ENCODE measurements at places on chromosomes 6 and 20.
A peak's percentile ranks its signal among the peaks of the same experiment; 100 is the strongest.

GRCh38 chr6:33878562-33878961, 74.8 kb upstream of the MLN start:
- no peak for DNase-seq

GRCh38 chr6:34305982-34306708, 57.3 kb upstream of the SMIM29 start:
- DNase-seq: no peak

- DNase-seq: no peak
Observed at GRCh38 chr20:41072915-41073314, 44.3 kb downstream of the TOP1 start.

DNA sequence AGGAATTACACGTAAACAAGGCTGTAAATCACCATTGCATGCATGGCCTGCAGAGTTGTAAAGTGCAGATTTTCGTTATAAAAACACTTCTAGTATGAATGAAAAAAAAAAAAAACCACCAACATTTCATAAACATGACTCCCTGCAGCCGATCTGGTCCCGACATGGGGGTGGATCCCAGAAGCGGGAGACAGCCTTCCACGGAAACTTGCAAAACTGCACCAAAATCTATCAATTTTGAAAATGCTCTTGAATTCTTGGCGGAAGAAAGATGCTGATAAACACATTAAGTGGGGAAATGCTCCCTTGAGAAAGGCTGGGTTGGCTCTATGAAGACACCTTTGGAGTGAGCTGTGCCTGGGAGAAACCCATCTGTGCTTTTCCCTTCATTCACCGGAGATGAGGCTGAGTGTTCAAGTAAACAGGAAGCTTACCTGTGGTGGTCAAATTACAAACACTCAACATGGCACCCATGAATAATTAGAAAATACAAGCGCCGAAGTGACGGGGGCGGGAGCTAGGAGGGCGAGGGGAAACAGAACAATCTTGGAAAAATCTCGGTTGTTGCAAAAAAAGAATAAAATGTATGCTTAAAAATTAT, 845 bp upstream of the ANKRD60 start:
- no peak for DNase-seq

- DNase-seq: no peak
Observed at GRCh38 chr6:69286331-69286730, 510.5 kb downstream of the LMBRD1 start.

DNA sequence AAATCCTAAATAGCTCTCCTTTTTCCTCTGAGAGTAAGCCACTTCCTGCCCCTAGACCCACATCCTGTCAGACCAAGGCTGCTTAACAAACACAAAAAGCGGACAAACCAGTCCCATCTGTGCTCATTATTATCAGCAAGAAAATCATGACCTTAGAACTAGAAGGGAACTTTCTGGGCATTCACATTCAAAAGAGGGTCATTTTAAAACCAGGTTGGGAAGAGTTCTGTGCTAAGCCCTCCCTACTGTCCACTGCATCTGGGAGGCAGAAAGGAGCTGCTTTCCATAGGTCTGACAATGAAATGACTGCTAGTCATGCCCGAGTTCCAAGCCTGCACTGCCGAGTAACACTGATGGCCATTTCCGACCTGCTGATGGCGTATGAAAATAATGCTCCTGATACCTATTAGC, 15.4 kb downstream of the EZR start:
- peak; percentile 53 for DNase-seq

GRCh38 chr20:49261173-49261572, 16.7 kb downstream of the ZNFX1 start:
- no peak for DNase-seq

GRCh38 chr6:73712535-73713173, 16.7 kb downstream of the CD109 start:
- no peak for DNase-seq

GRCh38 chr6:131613296-131613925, 14.6 kb downstream of the MED23 start:
- DNase-seq: no peak

GRCh38 chr6:64672131-64672530, 1034.9 kb downstream of the EYS start:
- no peak for DNase-seq

- peak; percentile 59 for DNase-seq
Observed at GRCh38 chr6:116072368-116072767, 11.7 kb upstream of the FRK start.

Data from T-helper 1 cell (primary cell).